ENCODE measurements at places on chromosomes 1 and 21.

DNA sequence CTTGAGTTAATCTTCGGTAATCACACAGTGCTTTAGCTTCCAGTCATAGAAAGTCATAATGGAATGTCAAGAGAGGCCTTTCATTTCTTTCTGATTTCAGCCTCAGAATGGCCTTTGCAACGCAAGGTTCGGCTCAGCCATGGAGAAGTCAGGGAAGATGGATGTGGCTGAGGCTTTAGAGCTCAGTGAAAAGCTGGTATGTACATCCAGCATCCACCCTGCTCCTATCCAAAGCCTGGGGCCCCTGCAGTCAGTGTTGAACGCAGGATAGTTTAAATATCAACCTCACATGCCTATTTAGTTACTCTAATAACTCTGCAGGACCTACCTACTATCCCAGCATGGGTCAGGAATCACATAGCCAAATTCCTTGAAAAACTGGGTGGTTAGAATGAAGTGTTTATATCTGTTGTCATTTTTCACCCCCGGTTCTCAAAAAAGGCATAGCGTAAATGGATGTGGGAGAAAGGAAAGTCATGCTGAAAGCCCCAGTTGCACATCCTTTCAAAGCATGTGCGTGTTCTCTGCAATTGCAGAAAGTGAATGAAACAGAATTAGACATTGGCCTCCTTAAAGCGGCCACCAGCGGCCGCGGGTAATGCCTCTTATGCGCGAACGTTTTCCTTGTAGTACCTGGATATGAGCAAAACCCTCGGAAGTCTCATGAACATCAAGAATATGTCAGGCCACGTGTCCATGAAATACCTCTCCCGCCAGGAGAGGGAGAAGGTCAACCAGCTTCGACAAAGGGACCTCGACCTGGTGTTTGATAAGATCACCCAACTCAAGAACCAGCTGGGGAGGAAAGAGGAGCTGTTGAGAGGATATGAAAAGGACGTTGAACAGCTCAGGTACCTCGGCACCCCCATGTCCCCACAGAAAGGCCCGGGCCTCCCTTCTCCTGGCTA lies 28.8 kb upstream of the EFHD2 start:
- DNase-seq: no peak

- DNase-seq: peak; percentile 0
These were observed 1078.3 kb downstream of the TTLL7 start for GRCh38 chr1:82920418-82921248.

- no peak for DNase-seq
These were observed 54.4 kb upstream of the WDR26 start for GRCh38 chr1:224488806-224489499.

GRCh38 chr1:212035123-212035834 lies at the start of the genes DTL and INTS7:
DTL (plus strand) TSS chr1:212035748; CDS start chr1:212035891, 143 bp downstream.
INTS7 (minus strand) TSS chr1:212035557; CDS start chr1:212035437, 120 bp downstream.
- peak; percentile 99 for DNase-seq

DNA sequence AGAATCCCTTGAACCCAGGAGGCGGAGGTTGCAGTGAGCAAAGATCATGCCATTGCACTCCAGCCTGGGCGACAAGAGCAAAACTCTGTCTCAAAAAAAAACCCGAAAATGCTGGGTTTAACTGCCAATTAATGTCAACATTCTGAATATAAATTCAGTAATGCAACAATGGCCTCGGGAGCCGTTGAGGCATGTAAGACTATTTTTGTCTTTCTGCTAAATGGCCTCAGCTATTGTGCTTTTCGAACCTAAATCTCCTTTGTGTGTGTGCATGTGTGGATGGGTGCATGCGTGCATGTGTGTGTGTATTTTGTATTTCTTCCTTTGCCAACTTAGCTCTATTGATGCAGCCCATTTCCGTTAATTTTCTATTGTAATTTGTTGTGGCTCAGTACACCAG lies 31.6 kb downstream of the CLIC4 start:
- no peak for DNase-seq

DNA sequence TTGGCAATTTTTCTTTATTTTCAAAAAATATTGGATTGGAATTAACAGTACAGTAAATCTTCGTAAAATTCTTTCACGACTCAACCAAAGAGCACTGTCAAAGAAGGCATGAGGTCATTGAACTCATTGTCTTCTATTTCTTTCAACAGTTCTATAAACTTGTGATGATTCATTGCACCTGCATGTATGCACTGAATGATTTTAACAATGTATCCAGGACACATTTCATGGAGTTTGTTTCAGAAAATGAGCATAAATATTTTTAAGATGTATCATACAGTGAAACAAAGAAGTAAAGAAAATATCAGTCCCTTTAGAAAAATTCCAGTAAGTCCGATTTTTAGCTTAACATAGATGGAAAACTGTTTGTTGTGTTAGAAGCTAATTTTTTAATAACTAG lies 33.6 kb upstream of the CD34 start:
- no peak for DNase-seq

- DNase-seq: no peak
These were observed at the start of gene FCRL3 for GRCh38 chr1:157700732-157701131. FCRL3 (minus strand) TSS chr1:157700769; CDS start chr1:157700489, 280 bp downstream.

DNA sequence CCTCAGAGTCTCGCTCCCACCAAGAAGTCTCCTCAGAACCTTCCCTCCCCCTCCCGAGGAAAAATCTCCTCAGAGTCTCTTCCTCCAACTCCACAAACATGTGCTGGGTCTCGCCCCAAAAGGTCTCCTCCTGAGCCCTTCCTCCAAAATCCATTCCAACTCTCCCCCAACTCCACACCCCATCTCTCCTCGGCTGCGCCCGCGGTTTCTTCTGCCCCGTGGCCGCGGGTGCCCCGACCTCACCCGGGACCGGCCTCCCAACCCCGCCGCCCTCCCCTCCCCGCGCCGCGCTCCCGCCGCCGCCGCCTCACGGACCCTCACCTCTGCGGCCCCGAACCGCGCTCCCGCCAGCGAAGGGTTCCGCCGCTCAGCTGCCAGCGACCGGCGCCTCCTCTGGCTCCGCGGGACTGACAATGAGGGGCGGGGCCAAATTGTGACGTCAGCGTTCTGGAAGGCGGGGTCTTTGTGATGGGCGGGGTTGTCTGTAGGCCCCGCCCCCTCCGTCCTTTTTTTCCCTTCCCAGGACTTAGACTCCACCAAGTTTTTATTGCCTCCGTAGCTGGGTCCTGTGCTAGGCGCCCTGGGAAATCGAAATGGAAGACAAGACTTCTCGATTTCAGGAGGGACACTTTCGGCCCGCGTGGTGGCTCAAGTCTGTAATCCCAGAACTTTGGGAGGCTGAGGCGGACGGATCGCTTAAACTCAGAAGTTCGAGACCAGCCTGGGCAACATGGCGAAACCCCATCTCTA lies at the start of gene LUZP1:
LUZP1 (minus strand) TSS at position 412 of the 750 bp plus-strand sequence.
- peak; percentile 94 for DNase-seq

DNA sequence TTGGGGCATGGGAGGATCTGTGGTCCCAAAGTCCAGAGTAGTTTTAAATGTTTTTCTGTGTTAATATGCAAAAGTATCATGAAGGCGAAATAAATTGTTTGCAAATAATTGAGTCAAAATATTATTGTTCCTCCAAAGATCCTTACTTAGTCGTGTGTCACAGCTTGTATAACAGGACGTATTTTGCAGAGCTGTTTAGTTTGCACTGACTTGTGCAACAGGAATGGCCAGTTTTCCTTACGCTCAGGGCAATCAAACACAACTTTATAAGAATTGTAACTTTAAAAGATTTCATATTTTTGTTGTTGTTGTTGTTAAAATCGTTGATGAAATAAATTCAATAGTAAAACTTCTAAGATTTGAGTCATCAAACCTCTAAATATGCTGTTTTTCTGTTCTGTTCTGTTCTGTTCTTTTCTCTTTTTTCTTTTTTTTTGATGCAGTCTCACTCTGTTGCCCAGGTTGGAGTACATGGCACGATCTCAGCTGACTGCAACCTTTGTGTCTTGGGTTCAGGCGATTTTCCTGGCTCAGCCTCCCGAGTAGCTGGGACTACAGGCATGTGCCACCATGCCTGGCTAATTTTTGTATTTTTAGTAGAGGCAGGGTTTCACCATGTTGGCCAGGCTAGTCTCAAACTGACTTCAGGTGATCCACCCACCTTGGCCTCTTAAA lies 60.6 kb downstream of the UCK2 start:
- DNase-seq: no peak

- DNase-seq: no peak
These were observed 9.9 kb upstream of the GPR161 start for GRCh38 chr1:168146626-168147025.

DNA sequence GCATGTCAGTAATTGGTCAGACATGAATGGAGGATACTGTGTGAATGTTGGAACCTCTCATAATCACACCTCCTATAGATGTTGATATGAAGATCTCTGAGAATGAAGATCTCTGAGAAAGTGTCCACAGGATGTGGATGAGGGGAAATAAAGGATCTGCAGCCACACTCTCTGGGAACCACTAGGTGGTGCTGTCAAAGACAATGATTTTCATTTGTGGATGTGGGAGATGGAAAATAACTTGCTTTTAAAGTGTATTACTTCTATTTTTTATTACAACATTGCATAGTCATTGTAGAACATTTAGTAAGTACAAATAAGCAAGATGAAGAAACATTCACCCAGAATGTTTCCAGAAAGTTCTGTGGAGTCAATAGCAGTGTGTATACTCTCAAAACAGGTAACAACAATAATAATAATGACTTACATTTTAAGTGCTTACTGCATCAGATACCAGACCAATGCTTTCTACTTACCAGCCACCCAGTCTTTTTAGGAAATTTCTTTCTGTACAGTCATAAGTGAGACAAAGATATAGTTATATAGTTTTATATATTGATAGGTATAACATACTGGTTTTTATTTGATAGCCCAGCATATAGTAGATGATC lies 128.2 kb downstream of the ATG4C start:
- peak; percentile 20 for DNase-seq

DNA sequence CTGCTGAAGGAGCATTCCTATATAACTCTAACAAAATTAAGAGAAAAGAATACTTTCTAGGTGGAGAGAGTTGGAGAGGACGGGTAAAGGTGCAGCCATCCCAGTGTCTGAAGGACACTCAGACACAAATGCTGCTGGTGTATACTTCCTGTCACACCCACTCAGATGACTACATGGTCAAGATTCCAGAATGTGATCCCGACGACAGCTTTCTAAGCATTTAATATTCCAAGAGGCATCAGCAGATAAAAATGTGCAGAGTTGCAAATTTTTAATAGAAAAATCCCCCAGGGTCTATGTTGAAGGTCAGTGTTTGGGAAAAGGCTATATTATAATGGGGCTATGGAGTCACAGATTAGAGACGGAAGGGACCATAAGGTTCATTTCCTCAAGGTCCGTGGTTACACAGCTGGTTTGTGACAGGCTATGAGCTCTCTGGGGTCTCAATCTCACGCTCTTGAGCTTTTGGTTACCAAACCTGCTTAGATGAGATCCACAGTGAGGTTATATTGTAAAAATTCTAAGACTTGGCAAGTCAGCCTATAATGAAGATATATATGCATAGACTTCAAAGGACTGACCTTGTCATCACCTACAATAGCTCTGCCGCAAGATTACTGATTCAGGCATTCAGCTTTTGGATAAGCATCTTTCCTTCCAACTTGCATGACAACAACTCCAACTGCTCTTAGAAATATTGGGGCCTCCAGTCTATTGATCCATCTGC lies 35.1 kb downstream of the ZNF281 start:
- no peak for DNase-seq

GRCh38 chr1:107965110-107965991 lies at the start of gene VAV3:
VAV3 (minus strand) TSS chr1:107965180; CDS start chr1:107964869, 311 bp downstream.
- DNase-seq: peak; percentile 90

DNA sequence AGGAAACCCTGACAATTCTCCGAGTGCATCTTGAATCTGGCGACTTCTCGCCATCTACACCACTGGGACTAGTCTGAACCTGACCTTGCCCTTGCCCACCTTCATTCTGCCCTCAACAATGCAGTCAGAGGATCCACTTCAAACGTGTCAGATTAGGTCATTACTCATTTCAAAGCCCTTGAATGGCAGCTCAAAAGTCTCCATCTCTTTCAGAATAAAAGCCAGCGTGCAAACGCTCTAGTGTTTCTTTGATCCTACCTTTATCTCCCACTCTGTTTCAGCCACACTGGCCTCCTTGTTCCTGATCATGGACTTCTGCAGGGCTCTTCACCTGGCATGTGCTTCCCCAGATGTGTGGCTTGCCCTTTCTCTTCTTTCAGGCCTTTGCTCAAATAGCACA lies 31.3 kb downstream of the SLC30A1 start:
- DNase-seq: no peak

DNA sequence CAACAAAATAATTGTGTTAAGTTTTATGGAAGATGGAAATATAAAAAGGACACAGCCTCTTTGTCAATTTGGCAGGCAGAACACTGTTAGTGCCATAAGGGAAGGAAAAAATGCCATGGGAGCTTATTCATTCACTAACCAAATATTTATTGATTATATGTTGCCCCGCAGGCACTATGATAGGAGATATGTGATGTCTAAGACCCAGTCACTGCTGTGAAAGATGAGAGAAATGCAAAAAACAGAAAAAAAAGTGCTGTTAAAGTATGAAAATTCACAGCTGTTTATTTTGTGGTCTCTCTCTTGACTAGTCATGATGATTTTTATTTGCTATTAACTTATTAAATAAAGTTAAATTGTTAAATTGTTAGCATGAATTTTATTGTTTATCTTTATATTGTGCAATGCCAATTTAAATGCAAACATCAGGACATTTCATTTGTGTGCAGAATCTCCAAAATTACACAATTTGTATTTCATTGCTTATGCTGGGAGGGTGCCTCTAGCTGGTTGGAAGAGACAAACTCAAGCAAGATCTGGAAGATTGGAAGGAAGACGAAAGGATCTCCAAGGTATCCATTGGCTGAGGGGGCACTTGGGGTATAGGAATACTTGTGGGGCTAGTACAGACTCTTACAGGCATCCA lies 17.8 kb upstream of the PTGFR start:
- DNase-seq: no peak

DNA sequence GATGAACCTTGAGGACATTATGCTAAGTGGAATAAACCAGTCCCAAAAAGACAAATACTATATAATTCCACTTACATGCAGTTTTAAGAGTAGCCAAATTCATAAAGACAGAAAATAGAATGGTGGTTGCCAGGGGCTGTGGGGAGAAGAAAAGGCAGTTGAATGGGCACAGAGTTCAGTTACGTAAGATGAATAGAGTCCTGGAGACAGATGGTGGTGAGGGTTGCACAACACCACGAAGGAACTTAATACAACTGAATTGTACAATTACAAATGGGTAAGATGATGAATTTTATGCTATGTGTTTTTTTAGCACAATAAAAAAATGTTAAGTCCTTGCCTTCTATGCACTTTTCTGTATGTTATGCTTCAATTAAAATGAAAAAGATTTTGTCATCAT lies 66.6 kb downstream of the CD34 start:
- no peak for DNase-seq

DNA sequence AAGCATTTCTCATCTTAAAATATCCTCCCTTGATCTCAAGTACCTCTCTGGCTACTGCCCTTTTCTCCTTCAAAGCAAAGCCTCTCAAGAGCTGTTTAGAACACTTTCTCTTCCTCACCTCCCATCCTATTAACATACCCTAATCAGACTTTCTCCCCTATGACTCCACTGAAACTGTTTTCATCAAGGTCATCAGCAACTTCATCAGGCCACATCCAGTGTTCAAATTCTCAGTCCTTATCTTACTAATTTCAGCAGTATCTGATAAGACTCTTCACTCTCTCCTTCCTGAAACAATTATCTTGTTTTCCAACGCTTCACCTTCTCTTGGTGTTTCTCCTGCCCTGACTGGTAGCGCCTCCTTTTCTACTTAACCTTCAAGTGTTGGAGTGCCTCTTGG lies 1.5 kb upstream of the RAP1A start:
- DNase-seq: no peak

GRCh38 chr1:13820055-13820454 lies 120.1 kb downstream of the PRDM2 start:
- DNase-seq: no peak
